Activated CD8-positive, alpha-beta T cell treated with anti-CD3 and anti-CD28 coated beads, Interleukin-2, amount 10 ng/mL, durations not matched to agents 7 days and 5 days (primary cell): ENCODE measurements at places on chromosomes 3 and 15.
A peak's percentile ranks its signal among the peaks of the same experiment; 100 is the strongest.

DNA sequence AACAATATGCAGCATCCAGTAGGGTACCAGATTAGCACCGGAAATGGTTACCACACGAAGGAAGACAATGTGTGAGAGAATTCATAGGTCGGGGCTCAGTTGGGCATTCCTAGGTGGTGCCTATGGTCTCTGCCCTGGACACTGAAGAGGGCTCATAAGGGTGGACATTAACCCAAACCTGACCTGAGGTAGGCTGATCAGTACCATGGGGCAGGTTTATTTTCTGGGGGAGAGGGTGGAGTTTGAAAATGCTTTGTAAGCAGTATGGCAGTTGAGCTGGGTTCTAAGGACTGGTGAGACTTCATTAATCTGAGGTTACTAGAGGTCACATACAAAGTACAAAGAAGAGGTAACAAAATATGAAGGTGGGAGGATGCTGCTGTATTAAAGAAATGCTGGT lies 68.4 kb downstream of the RPL22L1 start:
- H3K27me3 ChIP-seq, result peaks cover 33% of the 10 kb centered on the region
- no peaks in the 10 kb centered on the region for H3K4me1 ChIP-seq
- no peak overlapping the region for H3K27ac ChIP-seq
- H3K4me3 ChIP-seq, result no peak overlapping the region

GRCh38 chr15:74845208-74845568 lies 2.2 kb upstream of the ULK3 start:
- H3K27me3 ChIP-seq, result no peaks in the 10 kb centered on the region
- peak overlapping the region; percentile 93 for H3K27ac ChIP-seq
- H3K4me3 ChIP-seq, result peak overlapping the region; percentile 46
- H3K36me3 ChIP-seq, result peaks cover 64% of the 10 kb centered on the region
- peaks cover 49% of the 10 kb centered on the region for H3K4me1 ChIP-seq

DNA sequence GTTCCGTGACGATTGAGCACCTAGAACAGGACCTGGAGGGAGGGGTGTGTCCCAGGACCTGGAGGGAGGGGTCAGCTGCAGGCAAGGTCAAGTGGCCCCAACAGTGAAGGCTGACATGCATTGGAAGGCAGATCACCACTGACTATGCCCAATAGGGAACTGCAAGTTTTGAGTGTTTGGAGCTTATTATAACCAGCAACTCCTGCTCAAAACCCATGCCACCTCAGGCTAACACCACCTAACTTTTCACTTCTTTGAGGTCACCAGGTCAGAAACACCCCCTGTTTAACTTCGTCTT lies 93.1 kb downstream of the MYLK start:
- H3K36me3 ChIP-seq, result no peaks in the 10 kb centered on the region
- no peak overlapping the region for H3K27ac ChIP-seq
- no peak for DNase-seq
- no peaks in the 10 kb centered on the region for H3K4me1 ChIP-seq

GRCh38 chr3:12773030-12773709 lies 14.1 kb upstream of the TMEM40 start:
- DNase-seq, result no peak
- H3K4me3 ChIP-seq, result no peak overlapping the region
- no peaks in the 10 kb centered on the region for H3K36me3 ChIP-seq
- H3K4me1 ChIP-seq, result peaks cover 9% of the 10 kb centered on the region
- no peak overlapping the region for H3K27ac ChIP-seq

GRCh38 chr3:159882790-159883779 lies 105.5 kb upstream of the IL12A start:
- DNase-seq, result no peak
- H3K4me3 ChIP-seq, result no peak overlapping the region
- no peaks in the 10 kb centered on the region for H3K4me1 ChIP-seq
- no peaks in the 10 kb centered on the region for H3K36me3 ChIP-seq
- no peak overlapping the region for H3K27ac ChIP-seq
- peaks cover 9% of the 10 kb centered on the region for H3K27me3 ChIP-seq

DNA sequence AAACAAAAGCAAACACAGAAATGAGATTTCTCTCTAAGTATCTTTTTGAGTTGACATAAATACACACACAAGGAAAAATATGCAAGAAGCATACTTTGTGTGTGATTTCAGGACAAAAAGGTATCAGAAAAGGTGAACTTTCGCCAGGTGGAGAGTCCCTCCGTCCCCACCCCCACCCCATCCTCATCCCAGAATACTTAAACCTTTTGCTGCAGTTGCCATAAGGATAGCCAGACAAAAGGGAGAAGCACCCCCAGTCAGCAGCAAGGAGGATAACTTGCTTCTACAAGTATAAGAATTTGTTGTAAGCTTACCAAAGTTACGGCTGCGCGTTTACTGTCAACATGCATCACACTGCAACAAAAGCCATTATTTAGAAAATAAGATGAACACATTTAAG lies 10.3 kb downstream of the FOXP1 start:
- peaks cover 12% of the 10 kb centered on the region for H3K4me1 ChIP-seq
- H3K27me3 ChIP-seq, result no peaks in the 10 kb centered on the region
- no peak for DNase-seq
- peaks cover 11% of the 10 kb centered on the region for H3K36me3 ChIP-seq

DNA sequence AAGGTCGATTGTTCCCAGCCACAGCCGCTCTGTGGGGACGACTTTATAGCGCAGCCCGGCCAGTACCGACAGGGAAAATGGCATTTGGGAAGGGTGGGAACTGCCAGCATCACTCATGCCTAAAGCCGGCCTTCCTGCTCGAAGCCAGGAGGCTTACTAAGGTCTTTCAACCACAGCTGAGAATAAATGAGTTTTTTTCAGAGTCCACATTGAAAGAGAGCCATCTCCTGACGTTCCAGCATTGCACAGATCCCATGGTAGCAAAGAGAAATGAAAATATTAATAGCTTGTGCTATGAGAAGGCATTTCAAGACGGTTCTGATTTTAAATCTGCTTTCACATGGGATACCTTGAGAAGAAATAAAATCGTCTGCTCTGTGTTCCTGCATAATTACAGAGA lies 230.2 kb upstream of the IGF1R start:
- peaks cover 6% of the 10 kb centered on the region for H3K4me1 ChIP-seq
- no peaks in the 10 kb centered on the region for H3K36me3 ChIP-seq
- no peak for DNase-seq

DNA sequence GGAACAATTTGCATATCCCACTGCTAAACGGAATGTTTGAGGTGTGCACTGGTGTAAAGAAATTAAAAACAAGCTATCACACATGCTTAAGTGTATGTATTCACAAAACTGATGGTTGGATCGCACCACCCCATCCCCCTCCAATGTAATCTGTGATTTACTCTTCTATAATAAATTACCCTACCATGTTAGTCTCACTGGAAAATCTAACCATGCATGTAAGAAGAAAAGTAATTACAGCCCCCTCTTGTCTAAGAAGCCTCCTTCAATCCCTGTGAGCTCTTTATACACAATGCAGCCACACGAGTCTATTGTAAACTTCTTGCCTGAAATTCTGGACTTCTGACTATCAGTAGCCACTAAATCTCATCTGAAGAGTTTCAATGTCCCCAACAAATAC lies 173.6 kb downstream of the ZBTB20 start:
- no peak overlapping the region for H3K4me3 ChIP-seq
- H3K4me1 ChIP-seq, result no peaks in the 10 kb centered on the region
- H3K27me3 ChIP-seq, result no peaks in the 10 kb centered on the region

- no peak for DNase-seq
- peaks cover 2% of the 10 kb centered on the region for H3K27me3 ChIP-seq
- no peaks in the 10 kb centered on the region for H3K36me3 ChIP-seq
- H3K4me1 ChIP-seq, result no peaks in the 10 kb centered on the region
- no peak overlapping the region for H3K27ac ChIP-seq
- H3K4me3 ChIP-seq, result no peak overlapping the region
These were observed 121.0 kb downstream of the PDZRN3 start for GRCh38 chr3:73503781-73504180.

DNA sequence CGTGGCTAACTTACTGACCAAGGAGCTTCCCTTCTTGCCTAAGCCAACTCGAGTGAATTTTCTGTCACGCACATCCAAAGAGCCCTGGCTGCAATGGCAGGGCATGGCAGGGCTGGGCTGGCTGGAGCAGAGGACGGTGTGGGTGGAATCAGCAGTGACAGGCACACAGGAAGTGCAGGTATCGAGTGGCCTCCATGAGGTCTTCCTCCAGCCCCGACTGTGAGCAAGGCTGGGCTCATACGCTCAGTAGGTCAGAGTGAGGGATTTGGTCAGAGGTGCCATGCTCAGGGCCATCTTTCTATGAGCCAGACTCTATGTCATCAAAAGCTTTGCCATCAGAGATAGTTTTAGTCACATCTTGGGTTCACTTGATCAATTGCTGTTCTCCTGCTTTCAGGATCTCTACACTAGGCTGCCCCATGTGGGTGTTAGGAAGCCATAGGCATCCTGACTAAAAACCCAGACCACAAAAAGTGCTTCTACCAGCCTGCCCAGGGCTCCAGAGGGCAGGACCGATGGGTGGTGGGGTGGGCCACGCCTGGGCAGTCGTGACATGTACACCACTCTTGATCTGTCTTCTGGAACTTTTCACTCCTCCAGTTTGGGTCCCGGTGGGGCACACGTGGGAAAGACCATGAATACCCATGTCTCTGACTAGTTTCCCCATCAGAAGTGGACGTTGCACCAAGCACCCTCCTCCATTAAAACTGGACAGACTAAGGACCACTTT lies 22.6 kb upstream of the COMMD4 start:
- H3K4me1 ChIP-seq, result peaks cover 11% of the 10 kb centered on the region
- H3K4me3 ChIP-seq, result no peak overlapping the region
- no peak overlapping the region for H3K27ac ChIP-seq
- H3K27me3 ChIP-seq, result peaks cover 18% of the 10 kb centered on the region

GRCh38 chr3:143875546-143875945 lies 27.3 kb upstream of the SLC9A9 start:
- no peak overlapping the region for H3K27ac ChIP-seq
- DNase-seq, result no peak
- H3K4me1 ChIP-seq, result peaks cover 2% of the 10 kb centered on the region
- H3K27me3 ChIP-seq, result no peaks in the 10 kb centered on the region
- H3K4me3 ChIP-seq, result no peak overlapping the region

DNA sequence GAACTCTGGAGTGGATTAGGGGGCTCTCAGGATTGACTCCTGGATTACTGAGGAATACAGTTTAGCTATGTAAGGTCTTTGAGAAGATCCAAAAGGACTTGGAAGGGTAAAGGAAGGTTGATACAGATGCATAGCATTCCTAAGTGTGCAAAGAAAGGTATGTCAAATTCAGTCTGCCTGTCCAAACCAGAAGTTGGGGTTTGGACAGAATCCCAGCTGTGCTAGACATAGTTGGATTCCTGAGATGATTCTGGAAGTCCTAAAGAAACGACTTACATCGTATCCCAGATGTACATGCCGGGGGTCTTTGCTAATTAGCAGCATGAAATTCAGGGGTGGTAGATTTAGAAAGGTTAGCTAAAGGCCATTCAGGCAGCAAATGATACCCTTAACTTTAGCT lies 97.7 kb upstream of the TSPAN3 start:
- DNase-seq, result no peak
- no peaks in the 10 kb centered on the region for H3K27me3 ChIP-seq
- H3K36me3 ChIP-seq, result peaks cover 1% of the 10 kb centered on the region
- peaks cover 15% of the 10 kb centered on the region for H3K4me1 ChIP-seq
- no peak overlapping the region for H3K27ac ChIP-seq

GRCh38 chr15:38545179-38545578 lies 19.4 kb downstream of the RASGRP1 start:
- H3K27ac ChIP-seq, result peak overlapping the region; percentile 1
- H3K4me1 ChIP-seq, result peaks cover 88% of the 10 kb centered on the region
- no peak overlapping the region for H3K4me3 ChIP-seq
- peaks cover 86% of the 10 kb centered on the region for H3K36me3 ChIP-seq

DNA sequence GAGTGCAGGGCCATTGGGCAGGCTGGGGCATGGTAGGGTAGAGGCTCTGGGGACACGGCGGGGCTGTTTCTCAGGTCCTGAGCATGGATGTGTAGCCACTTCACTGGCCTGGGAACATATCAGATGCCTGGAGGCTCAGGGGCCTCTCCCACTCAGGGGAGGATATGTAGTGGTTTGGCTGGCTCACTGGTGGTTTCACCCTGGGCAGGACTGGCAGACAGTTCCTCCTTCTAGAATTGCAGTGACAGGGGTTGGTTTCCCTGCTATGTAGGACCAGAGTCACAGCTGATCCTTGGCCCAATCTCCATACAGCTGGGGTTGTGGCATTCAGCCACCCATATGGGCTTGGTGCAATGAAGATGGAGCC lies 4.8 kb upstream of the ARHGAP31 start:
- peaks cover 18% of the 10 kb centered on the region for H3K36me3 ChIP-seq
- no peak for DNase-seq
- no peak overlapping the region for H3K4me3 ChIP-seq
- H3K4me1 ChIP-seq, result peaks cover 29% of the 10 kb centered on the region
- H3K27me3 ChIP-seq, result peaks cover 19% of the 10 kb centered on the region

- H3K27me3 ChIP-seq, result no peaks in the 10 kb centered on the region
- peaks cover 1% of the 10 kb centered on the region for H3K36me3 ChIP-seq
- no peak overlapping the region for H3K4me3 ChIP-seq
- DNase-seq, result no peak
- H3K27ac ChIP-seq, result peak overlapping the region; percentile 50
These were observed 38.8 kb upstream of the SPTBN5 start for GRCh38 chr15:41932511-41933289.

- H3K27me3 ChIP-seq, result peaks cover 39% of the 10 kb centered on the region
- no peak overlapping the region for H3K27ac ChIP-seq
- DNase-seq, result no peak
- no peak overlapping the region for H3K4me3 ChIP-seq
- H3K4me1 ChIP-seq, result peaks cover 9% of the 10 kb centered on the region
These were observed 270.6 kb upstream of the HES1 start for GRCh38 chr3:193865339-193865738.

DNA sequence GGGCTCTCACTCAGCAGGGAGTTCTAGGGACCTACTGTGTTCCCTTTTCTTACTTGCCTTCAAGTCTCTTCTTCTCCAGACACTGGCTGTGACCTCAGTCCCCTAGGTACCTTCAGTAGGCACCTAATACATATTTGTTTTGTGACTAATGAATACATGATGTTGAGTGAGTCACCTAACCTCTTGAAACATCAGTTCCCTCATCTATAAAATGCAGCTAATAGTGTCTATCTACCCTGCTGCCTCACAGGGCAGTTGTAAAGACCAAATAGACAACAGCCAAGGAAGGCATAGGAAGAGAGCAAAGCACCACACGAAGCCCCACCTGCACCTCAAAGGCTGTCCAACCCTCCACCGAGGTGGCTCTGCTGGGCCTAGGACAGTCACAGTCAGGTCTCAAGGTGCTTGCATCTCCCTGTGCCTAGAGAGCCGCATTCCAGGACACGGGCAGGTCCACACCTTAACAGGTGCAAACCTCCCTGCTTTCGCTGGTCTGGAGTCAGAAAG lies 29.1 kb downstream of the DAPK2 start:
- no peak overlapping the region for H3K27ac ChIP-seq
- no peak overlapping the region for H3K4me3 ChIP-seq
- H3K36me3 ChIP-seq, result no peaks in the 10 kb centered on the region
- H3K27me3 ChIP-seq, result no peaks in the 10 kb centered on the region

DNA sequence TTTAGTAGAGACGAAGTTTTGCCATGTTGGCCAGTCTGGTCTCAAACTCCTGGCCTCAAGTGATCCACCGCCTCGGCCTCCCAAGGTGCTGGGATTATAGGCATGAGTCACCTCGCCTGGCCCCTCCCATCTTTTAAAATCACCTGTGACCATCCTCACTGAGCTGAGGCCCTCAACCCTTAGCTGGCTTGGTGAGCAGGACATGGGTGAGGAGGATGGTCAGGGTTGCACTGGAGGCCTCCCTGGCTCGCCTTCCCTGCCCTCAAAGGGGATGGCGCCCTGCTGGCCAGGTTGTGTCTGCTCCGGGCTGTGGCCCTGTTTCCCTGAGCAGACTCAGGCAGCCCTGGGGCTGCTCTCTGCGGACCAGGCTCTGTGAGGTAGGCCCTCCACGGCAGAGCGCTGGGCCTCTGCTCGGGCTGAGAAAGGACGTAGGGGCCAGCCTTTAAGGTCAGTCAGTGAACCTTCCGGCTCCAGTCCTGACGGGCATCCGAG lies 33.7 kb downstream of the SYNM start:
- DNase-seq, result no peak
- no peak overlapping the region for H3K27ac ChIP-seq
- no peaks in the 10 kb centered on the region for H3K27me3 ChIP-seq
- H3K4me3 ChIP-seq, result no peak overlapping the region
- no peaks in the 10 kb centered on the region for H3K36me3 ChIP-seq
